ENCODE measurements at places on chromosomes 12 and 14. TPM values are rescaled to one million over a fixed set of nuclear protein-coding genes. Genes with fewer than 3 reads are reported as not detected.

The C1S gene
- total RNA-seq = 41.1 TPM

The KLRC2 gene
- 2.1 TPM for total RNA-seq

The GDF3 gene
- not detected for total RNA-seq

The NAA30 gene
- 12.9 TPM for total RNA-seq

The DIO2 gene
- 6.5 TPM for total RNA-seq

The KRT7 gene
- 4,321 TPM for total RNA-seq

Measured in A549 treated with CORT108297 at 1 μM for 4 hours (cell line).